ENCODE measurements at places on chromosomes 16 and 17. TPM values are rescaled to one million over a fixed set of nuclear protein-coding genes. Genes with fewer than 3 reads are reported as not detected.

Gene INCA1
- total RNA-seq, result not detected

Gene PRCD
- not detected for total RNA-seq

Gene CA5A
- not detected for total RNA-seq

Gene SLC47A1
- total RNA-seq, result 0.28 TPM

GRCh38 chr16:2514333-2515179 lies 804 bp downstream of the ATP6V0C start:
- peak overlapping the region; percentile 91 for H3K27ac ChIP-seq
- peaks cover 56% of the 10 kb centered on the region for H3K4me1 ChIP-seq
- no peaks in the 10 kb centered on the region for H3K27me3 ChIP-seq
- H3K36me3 ChIP-seq, result peaks cover 11% of the 10 kb centered on the region
- DNase-seq, result peak; percentile 47
- H3K4me3 ChIP-seq, result peak overlapping the region; percentile 87

- no peak overlapping the region for H3K4me3 ChIP-seq
- peaks cover 9% of the 10 kb centered on the region for H3K4me1 ChIP-seq
- no peaks in the 10 kb centered on the region for H3K36me3 ChIP-seq
- no peak overlapping the region for H3K27ac ChIP-seq
Measured at GRCh38 chr16:88938777-88939244, 38.2 kb downstream of the CBFA2T3 start.

DNA sequence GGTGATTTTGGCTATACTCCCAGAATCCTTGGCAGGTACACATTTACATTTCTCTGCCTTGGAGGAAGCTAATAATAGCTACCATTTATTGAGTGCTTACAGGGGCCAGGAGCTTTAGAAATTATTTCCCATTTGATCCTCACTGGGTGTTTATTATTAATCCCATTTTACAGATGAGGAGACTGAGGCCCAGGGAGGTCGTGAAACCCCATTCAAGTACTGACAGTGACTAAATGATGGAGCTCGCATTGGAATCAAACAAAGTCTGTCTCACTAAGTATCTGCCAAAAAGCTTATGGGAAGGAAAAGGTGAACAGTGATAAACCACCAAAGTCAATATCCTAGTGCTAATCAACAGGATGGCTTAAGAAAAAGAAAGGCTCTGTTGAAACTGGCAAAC lies 33.3 kb upstream of the XYLT1 start:
- peaks cover 7% of the 10 kb centered on the region for H3K27me3 ChIP-seq
- H3K4me3 ChIP-seq, result no peak overlapping the region
- H3K4me1 ChIP-seq, result no peaks in the 10 kb centered on the region
- no peaks in the 10 kb centered on the region for H3K36me3 ChIP-seq

- H3K36me3 ChIP-seq, result no peaks in the 10 kb centered on the region
- H3K27me3 ChIP-seq, result no peaks in the 10 kb centered on the region
- H3K4me3 ChIP-seq, result no peak overlapping the region
- H3K4me1 ChIP-seq, result no peaks in the 10 kb centered on the region
- H3K27ac ChIP-seq, result no peak overlapping the region
- DNase-seq, result no peak
Measured at GRCh38 chr16:2897110-2897509, 14.1 kb downstream of the FLYWCH2 start.
